Right hindlimb (tissue), 1 donor: ENCODE measurements at places on chromosomes 12 and 14.

DNA sequence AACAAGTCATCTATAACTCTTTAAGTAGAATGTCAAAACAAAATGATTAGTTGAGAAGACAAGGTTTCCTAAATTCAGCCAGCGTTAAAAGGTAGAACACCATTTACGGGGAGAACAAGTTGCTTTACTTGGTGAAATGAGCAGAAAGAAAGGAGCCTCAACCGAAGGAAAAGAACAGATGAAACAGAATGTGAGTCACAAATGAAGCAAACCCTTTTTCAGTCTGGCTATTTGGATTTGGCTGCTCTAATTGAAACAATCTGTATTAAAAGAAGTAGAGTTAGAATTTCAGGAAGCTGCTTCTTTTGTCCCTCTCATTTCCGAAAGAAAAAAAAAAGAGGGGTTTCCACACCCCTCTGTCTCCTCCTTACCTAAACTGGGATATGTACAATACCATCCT is 34.6 kb downstream of the CEP128 start:
- DNase-seq: no peak

DNA sequence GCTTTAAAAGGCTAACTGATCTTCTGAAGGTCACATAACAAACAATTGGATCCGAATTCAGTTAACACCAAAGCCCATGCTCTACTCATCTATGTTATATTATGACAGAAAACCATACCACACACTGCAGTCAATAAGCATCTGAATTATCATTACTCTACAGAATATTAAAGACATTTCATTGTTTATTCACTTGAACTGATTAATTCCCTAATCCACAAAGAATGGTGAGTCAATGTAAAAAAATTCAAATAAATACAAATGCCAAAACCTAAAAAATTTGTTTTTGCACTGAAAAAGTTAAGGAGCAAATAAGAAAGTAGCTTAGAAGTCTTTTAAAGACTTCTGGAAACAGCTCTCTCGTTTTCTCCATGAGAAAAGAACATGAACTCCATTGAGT is 13.7 kb downstream of the NID2 start:
- no peak for DNase-seq

DNA sequence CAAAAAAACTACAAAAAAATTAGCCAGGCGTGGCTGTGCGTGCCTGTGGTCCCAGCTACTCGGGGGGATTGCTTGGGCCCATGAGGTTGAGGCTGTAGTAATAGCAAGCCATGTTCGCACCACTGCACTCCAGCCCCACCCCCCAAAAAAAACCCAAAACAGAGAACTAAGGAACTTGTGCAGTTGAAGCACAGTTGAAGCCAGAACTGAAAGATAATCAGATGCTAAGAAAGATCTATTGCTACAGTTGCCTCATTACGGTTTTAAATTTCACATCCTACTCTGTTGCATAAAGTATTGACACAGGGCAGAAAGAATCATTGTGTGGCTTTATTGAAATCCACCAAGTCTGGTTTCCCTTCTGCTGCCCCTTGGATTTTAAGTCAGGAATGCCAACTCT is 3.8 kb downstream of the CS start:
- no peak for DNase-seq

- DNase-seq: no peak
Measured at GRCh38 chr12:21608196-21608595, 3.5 kb upstream of the GYS2 start.

DNA sequence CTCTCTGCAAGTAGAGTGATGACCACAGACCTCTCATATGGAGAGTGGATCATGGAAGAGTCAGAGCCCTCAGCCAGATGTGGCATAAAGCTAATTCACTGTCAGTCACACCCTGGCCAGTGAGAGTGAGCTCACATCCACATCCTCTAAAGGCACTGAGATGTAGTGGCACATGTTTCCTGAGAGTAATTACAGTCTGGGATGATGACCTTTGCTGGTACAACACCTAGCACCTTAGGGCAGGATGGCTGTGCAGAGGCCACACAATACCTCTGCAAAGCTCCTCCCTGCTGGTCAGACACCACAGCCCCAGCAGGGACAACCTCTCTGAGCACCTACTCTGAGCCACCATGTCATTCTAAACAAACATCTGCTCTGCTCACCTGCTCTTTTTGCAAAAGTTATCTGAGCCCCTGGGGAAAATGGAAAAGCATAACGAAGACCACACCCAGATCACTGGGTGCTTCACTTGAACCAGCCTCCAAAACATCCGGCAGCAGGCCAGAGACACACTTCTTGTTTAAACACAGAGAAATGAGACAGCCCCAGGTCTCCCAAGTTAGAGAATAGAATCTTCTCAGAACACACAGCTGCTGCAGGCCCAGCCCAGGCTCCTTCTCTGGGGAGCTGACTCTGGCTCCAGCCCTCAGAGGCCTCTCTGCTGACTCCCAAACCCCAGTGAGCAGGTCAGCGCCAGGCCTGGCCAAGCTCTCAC is 30.3 kb downstream of the PITPNM2 start:
- DNase-seq: no peak

DNA sequence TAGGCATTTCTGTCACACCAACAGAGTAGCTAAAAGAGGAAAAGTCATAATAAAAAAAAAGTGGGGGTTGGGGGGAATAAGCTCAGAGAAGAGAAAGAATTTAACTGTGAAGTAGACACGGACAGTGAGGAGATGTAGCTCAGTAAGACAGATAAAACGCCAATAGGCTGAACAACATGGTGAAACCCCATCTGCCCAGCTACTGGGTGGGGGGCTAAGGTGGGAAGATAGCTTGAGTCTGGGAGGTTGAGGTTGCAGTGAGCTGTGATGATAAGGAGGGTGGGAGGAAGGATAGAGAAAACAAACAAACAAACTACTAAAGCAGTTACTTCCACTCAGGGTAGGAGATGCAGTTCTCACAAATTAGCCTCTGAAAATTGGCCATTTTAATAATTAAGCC is 25.0 kb downstream of the HECTD4 start:
- no peak for DNase-seq

- DNase-seq: no peak
Measured at GRCh38 chr12:90512518-90512917, 442.5 kb downstream of the CCER1 start.

DNA sequence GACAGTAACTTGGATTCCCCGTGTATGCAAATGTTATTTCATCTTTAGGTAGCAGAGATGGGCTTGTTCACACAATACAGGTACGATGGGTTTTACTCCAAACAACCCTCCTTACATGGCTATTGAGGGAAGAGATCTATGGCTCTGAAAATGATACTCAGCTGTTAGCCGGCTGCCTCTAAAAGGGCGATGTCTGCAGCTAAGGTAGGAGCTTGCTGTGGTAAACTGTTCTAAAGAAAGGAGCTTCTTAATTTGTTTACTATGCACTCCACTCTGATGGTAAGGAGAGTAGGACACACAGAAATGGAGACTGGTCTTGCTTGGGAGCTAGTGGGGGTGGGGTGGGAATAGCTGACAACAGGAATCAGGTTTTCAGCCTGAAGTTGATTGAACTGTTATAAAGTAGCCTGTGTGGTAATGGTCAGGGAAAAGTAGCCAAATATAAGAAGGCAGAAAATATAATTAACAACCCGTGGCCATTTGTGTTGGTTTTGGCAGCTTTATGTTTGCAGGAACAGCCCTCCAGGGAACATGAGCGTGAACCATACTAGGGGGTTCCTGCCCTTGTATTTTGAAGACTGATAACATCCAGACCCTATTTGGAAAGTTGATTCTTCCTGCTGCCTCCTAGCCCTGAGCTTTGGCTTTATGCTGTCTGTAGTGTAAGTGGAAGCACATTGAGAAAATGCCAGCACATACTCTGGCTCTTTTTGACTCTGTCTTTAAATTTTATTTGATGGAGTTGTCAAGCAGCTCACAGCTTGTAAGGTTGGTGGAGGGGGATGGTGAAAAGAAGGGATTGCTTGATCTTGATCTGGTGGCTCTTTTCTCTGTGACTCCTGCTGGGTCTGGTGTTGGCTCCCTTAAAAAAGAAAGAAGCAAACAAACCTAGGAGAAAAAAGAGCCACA is 929.8 kb downstream of the DIO2 start:
- DNase-seq: no peak

DNA sequence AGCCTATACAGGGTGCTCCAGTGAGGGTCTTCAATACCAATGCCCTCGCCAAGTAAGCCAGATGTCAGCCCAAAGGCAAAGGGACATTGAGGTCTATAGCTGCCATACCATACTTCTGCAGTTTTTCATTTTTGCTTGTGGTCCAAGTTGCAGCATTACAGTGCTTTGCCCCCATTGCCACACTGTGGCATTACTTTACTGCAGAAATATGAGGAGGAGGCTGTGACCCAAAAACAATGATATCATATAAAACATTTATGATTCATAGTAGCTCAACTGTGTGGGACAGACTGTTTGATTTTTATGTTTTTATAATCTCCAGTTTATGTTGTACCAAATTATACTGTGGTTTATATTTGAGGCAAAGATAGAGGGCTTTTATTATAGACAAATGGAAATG is 64.1 kb downstream of the KIAA0586 start:
- no peak for DNase-seq

DNA sequence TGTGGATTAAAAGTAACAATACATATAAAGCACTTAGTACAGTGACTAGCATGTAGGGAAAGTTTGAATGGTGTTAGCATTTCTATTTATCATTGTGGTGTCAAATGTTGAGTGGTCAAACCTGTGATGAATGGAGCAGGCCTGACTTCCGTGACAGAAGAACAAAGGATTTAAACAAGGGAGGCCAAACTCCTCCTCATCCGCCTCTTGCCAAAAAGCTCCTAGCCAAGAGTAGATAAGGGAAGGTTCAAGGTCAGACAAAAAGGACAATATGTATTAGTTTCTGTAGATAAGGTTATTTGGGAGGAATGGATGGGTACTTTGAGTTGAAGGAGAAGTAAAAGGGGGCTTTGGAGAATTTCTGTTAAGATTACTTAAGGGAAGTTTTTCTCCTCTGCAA is 6.5 kb downstream of the RNASE7 start:
- no peak for DNase-seq

DNA sequence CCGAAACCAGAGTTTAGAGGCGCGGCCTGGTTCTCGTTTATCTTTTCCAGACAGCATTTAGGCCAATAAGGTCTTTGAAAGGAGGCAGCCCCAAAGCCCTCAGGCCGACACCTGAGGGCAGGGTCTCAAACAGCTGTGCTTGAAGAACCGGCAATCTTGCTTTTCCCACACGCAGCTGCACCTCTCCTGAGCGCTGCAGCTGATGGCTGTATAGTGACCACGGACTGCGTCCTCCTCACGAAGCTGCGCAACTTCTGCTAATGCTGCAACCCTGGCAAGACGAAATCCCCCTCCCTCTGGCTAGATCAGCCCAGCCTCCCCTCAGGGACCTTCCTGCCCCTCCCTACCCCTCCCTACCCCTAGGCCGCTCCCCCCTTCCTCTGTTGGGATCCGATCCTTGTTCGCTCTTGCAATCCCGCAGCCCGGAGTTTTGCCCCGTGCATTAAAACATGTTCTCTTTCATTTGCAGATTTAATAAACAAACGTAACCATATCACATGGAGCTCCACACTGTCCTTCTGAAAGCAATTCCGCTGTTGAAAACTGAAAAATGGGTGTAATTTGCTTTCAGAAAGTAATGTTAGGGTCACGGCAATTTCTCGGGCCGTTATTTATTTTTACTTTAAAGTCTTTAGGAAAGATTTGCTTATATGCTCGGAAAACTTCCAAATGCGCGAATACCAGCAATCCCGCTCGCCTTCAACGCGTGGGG is 4.8 kb upstream of the PAX9 start:
- peak; percentile 24 for DNase-seq

DNA sequence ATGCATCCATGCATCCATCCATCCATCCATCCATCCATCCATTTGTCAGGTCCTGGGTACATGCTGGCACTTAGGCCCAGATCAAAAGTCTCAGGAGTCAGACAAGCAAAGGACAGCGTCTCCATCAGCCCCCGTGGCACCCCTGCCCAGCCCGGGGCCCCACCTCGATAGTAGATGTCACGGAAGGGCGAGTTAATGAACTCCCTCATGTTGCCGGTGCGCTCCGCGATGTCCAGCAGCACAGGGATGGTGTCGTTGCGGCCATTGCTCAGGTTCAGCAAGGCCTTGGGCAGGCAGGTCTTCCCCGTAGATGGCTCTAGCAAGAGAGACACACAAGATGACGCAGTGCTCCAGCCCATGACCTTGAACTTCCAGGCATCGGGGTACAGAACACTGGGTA is 30.4 kb downstream of the TRPV4 start:
- no peak for DNase-seq

GRCh38 chr12:21265932-21266331 is 68.8 kb downstream of the SLCO1A2 start:
- DNase-seq: no peak

DNA sequence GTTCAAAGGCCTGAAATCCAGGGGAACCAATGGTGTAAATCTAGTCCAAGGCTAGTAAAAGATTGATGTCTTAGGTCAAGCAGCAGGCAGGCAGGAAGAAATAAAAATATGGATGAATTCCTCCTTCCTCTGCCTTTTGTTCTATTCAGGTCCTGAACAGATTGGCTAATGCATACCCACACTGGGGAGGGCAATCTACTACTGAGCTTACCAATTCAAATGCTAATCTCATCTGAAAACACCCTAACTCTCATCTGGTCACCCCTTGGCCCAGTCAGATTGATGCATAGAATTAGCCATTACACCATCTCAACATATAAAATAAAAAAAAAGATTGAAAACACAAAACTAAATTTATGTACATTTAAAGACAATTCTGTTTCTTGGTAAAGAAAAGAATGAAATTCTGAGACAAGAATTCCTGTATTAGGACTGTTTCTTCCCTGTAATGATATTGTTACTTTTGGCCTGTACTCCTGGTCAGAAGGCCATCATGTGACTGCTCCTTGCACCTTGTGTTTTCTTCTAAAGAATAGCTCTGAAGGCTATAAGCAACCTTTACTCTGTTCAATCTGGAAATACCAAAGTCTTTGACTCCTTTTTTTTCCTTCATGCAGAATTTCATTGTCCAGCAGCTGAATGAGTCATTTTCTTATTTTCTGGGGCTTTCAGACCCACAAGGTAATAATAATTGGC is 19.9 kb downstream of the CLEC6A start:
- DNase-seq: no peak

- DNase-seq: peak; percentile 48
Measured at GRCh38 chr12:15712823-15713660, 76.1 kb downstream of the EPS8 start.

- DNase-seq: no peak
Measured at GRCh38 chr12:4628406-4628805, 20.4 kb downstream of the AKAP3 start.

DNA sequence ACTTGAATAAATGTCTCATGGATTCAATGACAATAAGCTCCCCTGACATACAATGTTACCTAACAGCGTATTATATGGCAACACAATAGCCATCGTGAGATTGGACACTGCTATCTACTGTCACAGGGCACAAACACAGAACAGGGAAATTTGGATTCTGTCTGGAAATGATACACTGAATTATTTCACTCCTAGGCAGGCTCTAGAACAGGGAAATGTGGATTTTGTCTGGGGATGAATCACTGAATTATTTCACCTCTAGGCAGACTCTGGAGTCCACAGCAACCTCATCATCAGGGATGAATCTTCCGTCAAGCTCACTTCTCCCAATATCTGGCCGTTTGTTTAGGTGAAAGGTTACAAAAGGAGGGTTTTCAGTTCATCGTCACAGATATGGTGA is 288.8 kb downstream of the TMEM132D start:
- no peak for DNase-seq
